ENCODE measurements at places on chromosomes 3 and 15.

GRCh38 chr15:46682969-46683791 lies 1034.1 kb upstream of the SEMA6D start:
- DNase-seq = no peak

DNA sequence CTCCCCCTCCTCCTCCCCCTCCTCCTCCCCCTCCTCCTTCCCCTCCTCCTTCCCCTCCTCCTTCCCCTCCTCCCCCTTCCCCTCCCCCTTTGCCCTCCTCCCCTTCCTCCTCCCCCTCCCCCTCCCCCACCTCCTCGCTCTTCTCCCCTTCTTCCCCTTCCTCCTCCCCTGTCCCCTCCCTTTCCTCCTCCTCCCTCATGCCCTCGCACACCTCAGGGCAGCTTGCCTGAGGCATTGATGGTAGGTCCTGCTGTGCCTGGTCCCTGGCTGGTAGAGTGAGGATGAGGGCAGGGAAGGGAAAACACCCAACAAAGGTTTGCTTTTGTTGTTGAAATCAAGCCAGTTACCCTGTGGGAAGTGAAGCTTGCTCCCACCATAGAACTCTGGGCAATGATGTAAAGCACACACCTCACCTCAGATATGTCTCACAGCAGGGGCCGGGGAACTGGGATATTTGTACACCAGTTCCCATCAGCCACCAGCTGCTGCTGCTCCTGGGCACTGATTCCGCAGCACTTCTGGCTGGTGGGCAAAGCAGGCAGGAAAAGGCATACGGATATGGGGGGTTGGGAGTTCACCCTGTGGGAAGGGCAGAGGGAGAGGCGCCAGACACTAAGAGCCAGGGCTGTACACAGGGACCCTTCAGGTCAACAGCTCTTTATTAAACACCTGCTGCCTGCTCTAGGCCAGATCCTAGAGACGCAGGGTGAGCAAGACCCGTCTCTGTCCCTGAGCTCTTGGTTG lies 13.8 kb downstream of the ISG20 start:
- no peak for DNase-seq

- DNase-seq = no peak
These were observed 32.1 kb upstream of the C3orf38 start for GRCh38 chr3:88117683-88118082.

DNA sequence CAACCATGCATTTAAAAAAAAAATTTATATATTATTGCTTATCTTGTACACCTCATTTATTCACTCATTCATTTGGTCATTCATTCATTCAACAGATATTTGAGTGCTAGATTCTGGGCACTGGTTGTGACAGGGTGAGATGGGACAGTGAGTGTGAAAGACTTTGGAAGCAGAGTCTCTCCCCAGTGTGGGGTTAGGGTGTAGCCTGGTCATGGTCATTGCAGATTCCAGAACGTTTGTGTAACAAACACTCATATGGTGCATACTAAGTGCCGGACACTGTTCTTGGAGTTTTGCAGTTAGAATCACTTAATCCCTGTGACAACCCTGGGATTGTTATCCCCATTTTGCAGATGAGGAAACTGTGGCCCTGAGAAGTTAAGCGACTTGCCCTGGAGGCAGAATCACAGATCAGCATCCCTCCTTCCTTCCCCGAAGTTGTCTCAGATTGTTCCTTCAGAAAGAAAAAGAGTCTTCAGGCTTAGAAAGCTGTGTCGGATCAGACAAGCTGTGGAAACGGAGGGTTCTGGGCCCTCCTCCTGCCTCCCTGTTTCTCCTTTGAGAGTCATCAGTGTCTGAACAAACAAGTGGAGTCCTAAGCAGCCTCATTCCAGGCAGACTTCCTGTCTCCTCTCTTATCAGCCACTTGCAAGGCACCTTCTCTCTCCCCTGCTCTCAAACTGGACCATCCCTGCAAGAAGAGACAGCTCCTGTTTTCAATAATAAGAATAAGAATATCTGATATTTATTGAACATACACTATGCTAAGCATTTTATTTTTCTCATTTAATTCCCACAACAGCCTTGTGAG lies 6.3 kb downstream of the LOXL1 start:
- no peak for DNase-seq

GRCh38 chr3:100737334-100737733 lies 28.0 kb downstream of the TFG start:
- DNase-seq = no peak

DNA sequence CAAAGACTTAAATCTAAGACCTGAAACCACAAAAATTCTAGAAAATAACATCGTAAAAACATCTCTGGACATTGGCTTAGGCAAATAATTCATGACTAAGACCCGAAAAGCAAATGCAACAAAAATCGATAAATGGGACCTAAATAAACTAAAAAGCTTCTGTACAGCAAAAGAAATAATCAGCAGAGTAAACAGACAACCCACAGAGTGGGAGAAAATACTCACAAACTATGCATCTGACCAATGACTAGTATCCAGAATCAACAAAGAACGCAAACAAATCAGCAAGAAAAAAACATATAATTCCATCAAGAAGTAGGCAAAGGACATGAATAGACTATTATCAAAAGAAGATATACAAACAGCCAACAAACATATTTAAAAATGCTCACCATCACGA lies 749.4 kb downstream of the PLOD2 start:
- DNase-seq = no peak

DNA sequence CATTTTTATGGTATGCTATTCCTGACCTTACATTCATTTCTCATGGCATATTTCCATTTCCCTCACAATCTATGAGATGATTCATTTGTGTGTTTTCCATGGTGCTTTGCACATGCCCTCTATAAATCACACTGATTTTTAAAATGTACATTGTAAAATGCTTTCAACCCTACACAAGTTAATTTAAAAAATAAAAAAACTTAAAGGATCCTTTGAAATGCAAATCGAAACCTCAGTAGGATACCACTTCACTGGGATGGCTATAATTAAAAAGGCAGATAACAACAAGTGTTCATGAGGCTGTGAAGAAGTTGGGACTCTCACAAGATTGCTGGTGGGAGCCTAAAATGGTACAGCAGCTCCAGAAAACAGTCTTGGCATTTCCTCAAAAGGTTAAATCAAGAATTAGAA lies 83.5 kb downstream of the FMN1 start:
- no peak for DNase-seq

GRCh38 chr15:63051156-63052066 lies 8.9 kb downstream of the TPM1 start:
- no peak for DNase-seq

- DNase-seq = no peak
These were observed 22.0 kb upstream of the SPTSSB start for GRCh38 chr3:161393310-161393709.

DNA sequence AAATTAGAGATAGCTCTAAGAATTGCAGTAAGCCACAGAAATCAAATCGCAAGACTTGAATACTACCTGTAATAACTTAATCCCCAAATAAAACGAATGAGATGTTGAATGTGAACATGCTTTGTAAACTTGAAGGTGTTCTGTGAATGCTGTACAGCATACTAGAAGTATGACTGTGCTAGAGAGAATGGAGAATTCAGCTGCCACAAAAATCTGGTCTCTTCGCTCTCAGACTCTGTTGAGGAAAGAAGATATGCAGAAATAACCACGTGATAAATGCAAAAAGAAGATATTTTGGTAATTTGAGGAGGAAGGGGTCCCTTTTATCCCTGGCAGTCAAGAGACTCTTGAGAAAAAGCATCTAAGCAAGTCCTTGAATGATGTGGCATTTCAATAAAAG lies 37.3 kb downstream of the ZBTB38 start:
- DNase-seq = no peak

GRCh38 chr3:127735767-127736693 lies 63.3 kb downstream of the ABTB1 start:
- no peak for DNase-seq

- no peak for DNase-seq
These were observed 6.1 kb upstream of the MESP2 start for GRCh38 chr15:89770041-89770440.

DNA sequence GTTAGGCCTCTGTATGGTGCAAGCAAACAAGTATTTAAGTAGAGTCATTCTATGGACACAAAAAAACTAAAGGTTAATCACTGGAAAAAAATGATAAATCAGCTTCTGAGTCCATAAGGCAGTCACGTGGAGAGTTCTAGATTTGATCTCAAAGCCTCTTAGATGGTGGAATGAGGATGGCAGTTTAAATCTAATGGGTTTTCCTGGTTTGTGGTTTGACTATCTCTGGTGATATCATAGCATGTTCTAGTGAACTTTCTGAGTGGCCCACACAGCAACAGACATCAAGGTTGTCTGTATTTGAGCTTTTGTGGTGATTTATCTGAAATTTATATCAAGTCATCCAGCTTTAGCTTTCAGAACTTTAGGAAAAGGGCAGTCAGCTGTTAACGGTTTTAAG lies 52.4 kb downstream of the ILDR1 start:
- DNase-seq = no peak

- DNase-seq = no peak
These were observed 43.6 kb downstream of the RYR3 start for GRCh38 chr15:33354411-33354810.

DNA sequence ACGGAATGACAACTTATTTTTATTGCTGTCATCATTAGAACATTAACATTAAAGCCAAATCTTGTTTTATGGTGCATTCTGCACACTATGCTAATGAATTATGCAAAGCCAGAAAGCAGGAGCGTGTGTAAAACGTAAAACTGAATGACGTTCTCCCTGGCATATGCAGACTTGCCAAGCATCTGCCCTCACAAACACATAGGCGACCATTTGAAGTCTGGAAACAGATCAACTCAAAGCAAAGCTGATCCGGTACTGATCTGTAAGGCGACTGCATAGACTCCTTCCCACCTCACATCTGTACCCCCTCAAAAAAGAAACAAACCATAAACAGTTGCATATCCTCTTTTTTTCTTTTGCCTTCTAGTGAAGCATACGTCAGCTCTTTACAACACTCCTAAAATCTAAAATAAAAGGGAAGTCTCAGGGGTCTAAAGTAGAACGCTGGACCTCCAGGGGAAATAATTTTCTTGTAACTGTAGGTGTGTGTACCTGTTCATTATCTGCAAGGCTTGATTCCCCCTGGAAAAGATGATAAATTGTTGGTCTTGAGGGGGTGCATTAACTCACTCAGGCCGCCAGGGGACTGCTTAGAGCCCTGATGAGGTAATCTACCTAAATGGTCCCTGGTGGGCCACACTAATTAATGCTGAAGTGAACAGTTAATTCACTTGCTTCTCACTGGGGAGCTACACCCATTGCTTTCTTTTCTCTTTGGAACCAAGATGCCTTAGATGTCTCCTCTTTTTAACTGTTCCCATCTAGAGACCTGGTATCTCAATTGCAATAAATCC lies 231.4 kb downstream of the CDIN1 start:
- DNase-seq = no peak

- DNase-seq = no peak
These were observed 633.9 kb upstream of the TGFBR2 start for GRCh38 chr3:29972320-29972993.

DNA sequence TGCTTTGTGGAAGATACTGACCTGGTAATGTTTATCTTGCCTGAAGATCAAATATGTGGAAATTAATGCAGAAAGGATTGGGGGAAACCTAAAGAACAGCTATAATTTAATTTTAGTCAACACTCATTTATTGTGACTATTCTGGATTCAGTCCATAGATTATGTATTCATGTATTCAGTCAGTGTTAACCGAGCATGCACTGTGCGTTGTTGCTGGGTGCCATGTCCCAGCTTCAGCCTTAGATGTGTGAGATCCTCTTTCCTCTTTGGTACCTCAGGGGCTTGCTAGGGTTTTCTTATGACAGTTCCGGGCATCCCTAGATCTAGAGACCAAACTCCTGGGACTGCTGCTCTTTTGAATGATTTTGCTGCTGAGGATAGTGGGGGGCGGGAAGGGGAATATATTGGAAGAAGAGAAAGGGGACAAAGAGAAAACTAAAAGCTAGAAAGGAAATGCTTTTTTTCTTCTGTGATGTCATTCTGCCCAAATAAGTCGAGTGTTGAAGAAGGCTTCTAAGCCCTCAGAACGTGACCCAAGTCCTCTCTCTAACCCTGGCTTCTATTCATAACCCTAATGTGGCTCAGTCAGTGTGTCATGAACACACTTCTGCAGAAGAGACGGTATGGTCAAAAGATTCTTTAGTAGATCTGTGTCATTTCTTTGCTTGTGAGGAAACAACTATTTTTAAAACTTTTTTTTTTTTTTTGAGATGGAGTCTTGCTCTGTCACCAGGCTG lies 33.5 kb downstream of the STARD9 start:
- no peak for DNase-seq

DNA sequence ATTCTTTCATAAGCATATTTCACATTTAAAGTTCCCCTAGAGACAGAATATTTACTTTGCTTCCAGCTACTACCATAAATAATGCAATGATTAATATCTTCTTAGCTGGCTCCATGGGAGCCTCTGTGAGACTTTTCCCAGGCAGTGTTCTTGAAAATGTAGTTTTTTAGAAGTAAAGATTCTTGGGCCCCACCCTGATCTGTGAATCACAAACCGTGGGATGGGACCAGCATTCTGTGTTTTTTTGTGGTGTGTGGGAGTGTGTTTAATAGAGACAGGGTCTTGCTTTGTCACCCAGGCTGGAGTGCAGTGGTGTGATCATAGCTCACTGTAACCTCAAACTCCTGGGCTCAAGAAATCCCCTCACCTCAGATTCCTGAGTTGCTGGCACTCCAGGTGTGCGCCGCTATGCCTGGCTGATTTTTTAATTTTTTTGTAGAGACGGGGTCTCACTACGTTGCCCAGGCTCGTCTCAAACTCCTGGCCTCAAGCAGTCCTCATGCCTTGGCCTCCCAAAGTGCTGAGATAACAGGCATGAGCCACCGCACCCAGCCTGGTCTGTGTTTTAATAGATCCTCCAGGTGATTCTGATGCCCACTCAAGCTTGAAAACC lies 83.0 kb downstream of the KLHL25 start:
- DNase-seq = no peak

DNA sequence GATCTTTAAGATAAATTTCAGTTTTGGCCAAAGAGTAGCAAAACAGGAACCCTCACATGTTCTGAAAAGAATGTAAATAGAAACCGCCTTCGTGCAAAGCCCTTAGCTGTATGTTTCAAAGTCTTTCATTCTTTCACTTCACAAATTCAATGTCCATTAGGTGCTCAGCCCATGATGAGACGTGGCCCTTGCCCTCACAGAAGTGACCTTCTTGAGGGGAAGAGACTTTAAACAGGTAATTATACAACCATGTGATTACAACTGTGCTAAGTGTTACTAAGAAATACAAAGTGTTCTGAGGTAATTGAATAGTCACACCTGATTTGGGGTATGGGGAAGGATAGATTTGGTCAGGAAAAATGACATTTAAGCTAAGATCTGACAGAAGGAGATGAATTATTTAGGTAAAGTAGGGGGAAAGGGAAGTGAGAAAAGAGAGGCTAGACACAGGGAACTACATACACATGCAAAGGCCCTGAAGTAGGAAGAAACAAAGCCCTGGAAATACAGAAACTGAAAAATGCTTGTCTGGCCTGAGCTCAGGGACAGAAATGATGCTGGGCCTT lies 19.6 kb downstream of the HSPBAP1 start:
- no peak for DNase-seq

- no peak for DNase-seq
These were observed 8.5 kb downstream of the CDCP1 start for GRCh38 chr3:45137656-45138181.

GRCh38 chr15:48674876-48675275 lies 29.4 kb upstream of the FBN1 start:
- no peak for DNase-seq

- no peak for DNase-seq
These were observed 169.3 kb upstream of the TPM1 start for GRCh38 chr15:62873203-62873602.

- DNase-seq = no peak
These were observed 34.6 kb downstream of the HSPBAP1 start for GRCh38 chr3:122758877-122759560.

- DNase-seq = no peak
These were observed 87.8 kb downstream of the KLHL25 start for GRCh38 chr15:85706779-85707518.
